ENCODE measurements at places on chromosomes 3 and 15.

- no peak for DNase-seq
Observed at GRCh38 chr15:60411774-60412425, 14.1 kb upstream of the ANXA2 start.

DNA sequence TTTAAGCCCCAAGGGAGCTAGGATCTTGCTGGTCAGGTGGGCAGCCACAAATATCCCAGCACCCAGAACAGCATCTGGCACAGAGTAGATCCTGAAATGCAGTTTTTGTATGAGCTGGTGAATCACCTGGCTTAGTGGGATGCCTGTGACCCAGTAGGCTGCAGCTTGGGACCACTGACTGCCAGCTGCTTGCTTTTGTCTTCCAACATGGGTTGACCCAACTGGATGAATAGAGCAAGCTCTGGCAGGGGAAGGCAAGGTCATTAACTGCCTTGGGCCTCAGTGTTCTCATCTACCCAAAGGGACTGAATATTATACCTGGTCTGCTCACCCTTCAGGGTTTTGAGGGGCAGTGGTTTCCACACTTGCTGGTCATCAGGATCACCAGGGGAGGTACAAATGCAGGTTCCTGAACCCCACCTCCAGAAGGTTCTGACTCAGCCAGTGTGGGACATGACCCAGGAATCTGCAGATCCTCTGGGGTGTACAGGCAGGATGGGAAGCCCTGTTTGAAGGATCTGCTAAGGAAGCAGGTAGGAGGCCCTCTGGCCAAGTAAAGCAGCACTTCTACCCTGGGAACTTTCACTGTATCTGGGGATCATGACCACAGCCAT lies 55.4 kb downstream of the ITGA11 start:
- DNase-seq: no peak

- DNase-seq: no peak
Observed at GRCh38 chr15:40845511-40846284, 1.9 kb downstream of the SPINT1 start.

GRCh38 chr3:129313665-129314385 lies 35.2 kb downstream of the HMCES start:
- DNase-seq: no peak

GRCh38 chr3:56942523-56942922 lies 117.9 kb upstream of the SPATA12 start:
- no peak for DNase-seq

DNA sequence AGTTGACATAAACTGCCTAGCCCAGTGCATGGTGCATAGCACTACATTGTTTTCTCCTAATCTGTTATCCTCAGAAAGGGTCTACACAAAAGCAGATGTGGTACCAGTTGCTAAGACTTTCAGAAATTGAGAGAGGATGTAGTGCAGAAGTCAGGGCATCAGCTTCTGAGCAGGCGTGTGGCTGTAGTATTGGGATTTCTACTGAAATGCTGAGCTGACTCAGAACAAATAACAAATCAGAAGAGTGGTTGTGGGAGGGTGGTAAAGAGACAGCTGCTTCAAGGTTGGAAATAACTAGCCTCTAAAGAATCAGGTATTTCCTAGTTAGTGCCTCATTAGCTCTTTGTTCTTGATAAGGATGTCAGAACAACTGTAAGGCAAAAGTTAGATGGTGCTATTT lies 161.3 kb downstream of the AKAP13 start:
- DNase-seq: no peak

DNA sequence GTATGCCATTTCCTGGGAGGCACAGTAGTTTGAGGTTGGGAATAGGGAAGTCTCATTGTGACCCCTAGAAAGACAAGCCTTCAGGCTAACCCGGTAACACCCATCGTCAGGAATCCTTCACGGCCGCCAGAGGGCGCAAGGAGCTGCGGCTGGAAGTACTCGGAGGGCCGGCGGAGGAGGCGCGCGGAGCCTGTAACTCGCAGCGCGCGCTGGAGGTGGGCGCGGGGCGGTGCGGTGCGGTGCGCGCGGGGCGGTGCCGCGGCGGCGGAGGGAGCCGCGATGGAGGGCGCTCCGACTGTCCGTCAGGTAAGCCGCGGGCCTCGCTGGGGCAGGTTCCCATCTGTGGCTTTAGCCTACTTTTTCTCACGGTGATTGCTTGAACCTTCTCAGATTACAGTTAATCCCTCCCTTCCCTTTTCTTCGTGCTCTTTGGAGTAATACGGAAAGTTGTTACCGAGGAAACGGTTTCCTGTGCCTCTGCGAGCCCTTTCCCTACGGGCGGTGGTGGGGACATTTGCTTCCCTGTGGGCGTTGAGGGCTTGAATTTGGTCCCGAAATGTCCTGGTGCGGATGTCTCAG lies at the start of gene GRAMD1C:
Gene GRAMD1C, plus strand, starts transcription at position 158 of the 579 bp plus-strand sequence. Its CDS starts 122 bp downstream, at position 280.
- DNase-seq: peak; percentile 79
